ENCODE measurements at places on chromosomes 1 and 21.

DNA sequence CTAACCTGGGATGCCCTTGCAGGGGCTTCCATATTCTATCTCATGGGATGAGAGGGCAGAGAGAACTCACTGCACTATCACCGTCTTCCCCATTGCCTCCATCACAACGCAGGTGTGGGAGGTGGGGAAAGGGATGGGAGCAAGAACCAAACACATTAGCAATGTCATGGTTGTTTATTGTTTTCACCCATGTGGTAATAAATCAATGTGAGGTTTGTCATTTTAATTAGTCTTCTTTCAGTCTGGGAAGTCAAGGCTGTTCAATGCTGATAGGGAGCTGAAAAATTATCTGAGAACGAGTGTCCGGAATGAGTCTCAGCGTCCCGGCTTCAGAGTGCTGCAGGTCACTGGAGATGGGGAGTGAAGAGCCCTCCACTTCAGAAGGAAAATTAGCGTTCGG, 268.5 kb downstream of the DUSP10 start:
- DNase-seq, result no peak

- peak; percentile 97 for DNase-seq
Measured at GRCh38 chr1:78279051-78279450, 211.7 kb upstream of the PTGFR start.

DNA sequence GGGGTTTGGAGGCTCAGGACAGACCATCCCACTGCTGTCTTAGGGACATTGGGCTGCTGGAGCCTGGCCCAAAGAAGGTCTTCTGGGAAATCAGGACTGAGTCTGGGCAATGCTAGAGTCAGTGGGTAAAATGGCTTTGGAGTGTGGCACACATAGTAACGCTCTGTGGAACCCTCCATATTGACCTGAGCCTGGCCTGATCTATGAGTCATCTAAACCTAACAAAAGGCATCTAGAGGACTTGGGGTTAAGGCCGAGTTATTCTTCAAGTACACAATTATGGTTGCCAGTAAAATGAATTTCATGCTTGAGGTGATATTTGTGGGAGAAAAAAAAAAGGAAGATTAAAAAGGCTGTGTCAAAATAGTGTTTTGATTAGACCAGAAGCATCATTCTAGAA, 77.7 kb downstream of the ST6GALNAC5 start:
- no peak for DNase-seq

- DNase-seq, result no peak
Measured at GRCh38 chr1:204751883-204752687, 66.5 kb upstream of the LRRN2 start.

GRCh38 chr1:91490501-91490900, 10.2 kb upstream of the CDC7 start:
- no peak for DNase-seq

GRCh38 chr1:43367904-43368645, at the start of gene ELOVL1:
TSS of gene ELOVL1 (minus strand) at chr1:43368011. CDS start at chr1:43365609, 2,402 bp downstream.
- peak; percentile 91 for DNase-seq

- no peak for DNase-seq
Measured at GRCh38 chr1:156172696-156173470, 19.5 kb downstream of the SEMA4A start.

DNA sequence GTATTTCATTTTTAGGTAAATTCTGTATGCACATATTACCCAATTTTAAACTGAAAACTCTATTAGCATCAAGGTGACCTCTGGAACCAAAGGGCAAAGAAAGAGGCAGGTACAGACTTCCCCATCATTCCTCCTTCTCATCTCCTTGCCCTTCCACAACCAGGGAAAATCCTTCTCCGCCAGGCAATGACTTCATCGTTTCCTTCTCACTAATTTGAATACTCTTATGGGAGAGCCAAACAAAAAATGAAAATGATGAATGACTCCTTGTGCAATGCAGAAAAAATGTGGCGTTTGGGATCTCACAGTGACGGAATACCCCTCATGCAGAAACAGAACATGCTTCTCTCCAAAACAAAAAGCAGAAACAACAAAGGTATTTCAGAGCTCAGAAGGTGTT, 83.7 kb downstream of the HLCS start:
- peak; percentile 69 for DNase-seq

- no peak for DNase-seq
Measured at GRCh38 chr1:51976846-51977602, 13.5 kb downstream of the RAB3B start.

GRCh38 chr1:242023805-242024204, 24.9 kb upstream of the MAP1LC3C start:
- DNase-seq, result no peak

DNA sequence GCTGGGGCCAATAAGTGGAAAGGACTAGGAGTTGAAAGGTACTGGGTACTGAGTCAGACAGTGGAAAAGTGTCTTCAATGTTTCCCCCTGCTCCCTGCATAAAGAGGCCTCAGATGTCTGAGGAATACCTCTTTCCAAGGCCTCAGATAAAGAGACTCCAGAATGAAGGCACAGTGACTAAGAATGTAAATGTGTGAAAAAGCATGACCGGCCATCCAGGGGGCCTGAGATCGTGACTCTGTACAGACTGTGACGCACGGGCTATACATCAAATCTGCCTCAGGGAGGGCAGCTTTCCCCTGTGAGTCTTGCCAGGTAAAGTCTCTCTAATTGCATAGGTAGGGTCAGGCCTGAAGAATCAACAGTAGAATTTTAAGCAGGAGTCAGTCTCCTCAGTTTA, 1690.5 kb downstream of the KCNT2 start:
- no peak for DNase-seq

- no peak for DNase-seq
Measured at GRCh38 chr21:19489930-19490329, 1086.3 kb upstream of the TMPRSS15 start.

- no peak for DNase-seq
Measured at GRCh38 chr1:229111703-229112319, 159.1 kb upstream of the RAB4A start.

- DNase-seq, result peak; percentile 61
Measured at GRCh38 chr21:46021978-46022544, 40.5 kb downstream of the COL6A1 start.

GRCh38 chr1:25621876-25622275, 5.3 kb downstream of the MAN1C1 start:
- no peak for DNase-seq

DNA sequence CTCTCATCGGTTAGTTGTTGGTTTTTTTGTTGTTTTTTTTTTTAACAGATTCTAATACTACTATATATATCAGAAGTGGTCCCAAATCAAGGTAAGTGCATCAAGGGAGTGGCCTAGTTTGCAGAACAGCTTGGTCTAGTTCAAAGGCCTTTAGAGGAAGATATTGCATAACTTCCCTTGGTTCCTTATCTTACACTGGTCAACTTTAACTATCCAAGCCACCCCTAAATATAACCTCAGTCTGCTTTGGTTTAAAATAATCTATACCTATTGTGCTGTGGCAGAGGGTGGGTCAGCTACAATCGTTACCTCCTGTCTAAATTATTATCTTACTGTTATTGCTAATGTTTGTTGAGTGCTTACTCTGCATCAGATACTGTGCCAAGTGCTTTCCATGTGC, 6.9 kb downstream of the S100A12 start:
- no peak for DNase-seq

- no peak for DNase-seq
Measured at GRCh38 chr1:25492323-25492722, 51.1 kb upstream of the LDLRAP1 start.

- no peak for DNase-seq
Measured at GRCh38 chr1:220123066-220123465, 29.1 kb downstream of the IARS2 start.

DNA sequence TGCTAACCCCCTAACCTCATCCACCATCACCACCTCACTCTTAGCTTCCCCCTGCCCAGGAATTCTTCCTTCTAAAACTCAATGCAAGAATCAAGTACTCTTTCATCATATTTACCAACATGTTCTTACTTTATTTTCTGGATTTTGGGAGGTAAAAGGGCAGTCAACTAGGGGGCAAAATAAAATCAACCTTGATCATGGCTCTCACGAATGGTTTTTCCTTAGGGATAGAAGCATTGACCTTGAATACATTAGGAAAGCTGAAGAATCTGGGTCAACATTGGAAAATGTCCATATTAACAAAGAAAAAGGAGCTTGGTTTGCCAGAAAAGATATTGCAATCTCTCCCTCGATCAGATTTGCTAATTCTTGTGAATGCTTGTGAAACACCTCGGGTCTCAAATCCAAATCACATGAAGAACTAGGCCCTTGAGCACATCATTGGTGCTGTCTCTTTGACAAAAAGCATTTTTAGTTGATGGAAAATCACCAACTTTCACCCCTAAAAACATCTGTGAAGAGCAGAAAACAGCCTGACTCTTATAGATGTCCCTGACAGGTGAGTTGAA, 58.9 kb downstream of the ZC3H11B start:
- DNase-seq, result no peak

DNA sequence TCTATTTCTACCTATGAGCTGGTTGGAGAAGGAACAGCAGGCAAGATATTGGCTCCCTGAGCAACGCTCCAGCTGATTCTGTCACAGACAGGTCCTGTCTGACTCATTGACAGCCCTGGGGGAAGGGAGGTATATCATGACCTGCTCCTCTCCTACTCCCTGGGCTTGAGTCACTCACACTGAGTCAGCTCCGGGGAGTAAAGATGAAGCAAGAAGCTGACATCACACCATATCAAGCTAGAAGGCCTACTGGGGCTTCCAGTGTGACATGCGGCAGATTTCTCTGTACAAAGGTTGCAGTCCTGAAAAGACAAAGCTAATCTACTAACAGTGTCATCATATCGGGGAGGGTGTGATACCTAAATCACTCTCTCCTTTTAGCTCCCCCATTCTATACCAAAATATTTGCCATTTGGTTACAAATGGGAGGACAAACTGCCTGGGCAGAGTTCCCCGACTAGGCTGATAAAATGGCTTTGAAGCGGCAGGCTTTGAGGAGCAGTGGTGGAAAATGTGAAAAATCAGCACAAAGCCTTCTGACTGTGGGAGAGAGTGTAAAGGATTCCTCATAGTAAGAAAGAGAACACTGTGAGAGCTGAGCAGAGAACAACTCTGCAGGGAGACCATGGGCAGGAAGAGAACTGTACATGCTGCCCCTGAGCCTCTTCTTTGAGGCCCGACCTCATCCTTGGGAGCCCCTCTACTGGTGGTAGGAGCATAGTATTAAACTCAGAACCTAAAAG, 15.5 kb downstream of the PI4KB start:
- peak; percentile 100 for DNase-seq

- DNase-seq, result no peak
Measured at GRCh38 chr1:5996641-5997270, 4.5 kb upstream of the NPHP4 start.

- no peak for DNase-seq
Measured at GRCh38 chr1:110438893-110439292, 12.1 kb upstream of the PROK1 start.

GRCh38 chr21:39136711-39137110, 46.5 kb downstream of the PSMG1 start:
- peak; percentile 65 for DNase-seq

DNA sequence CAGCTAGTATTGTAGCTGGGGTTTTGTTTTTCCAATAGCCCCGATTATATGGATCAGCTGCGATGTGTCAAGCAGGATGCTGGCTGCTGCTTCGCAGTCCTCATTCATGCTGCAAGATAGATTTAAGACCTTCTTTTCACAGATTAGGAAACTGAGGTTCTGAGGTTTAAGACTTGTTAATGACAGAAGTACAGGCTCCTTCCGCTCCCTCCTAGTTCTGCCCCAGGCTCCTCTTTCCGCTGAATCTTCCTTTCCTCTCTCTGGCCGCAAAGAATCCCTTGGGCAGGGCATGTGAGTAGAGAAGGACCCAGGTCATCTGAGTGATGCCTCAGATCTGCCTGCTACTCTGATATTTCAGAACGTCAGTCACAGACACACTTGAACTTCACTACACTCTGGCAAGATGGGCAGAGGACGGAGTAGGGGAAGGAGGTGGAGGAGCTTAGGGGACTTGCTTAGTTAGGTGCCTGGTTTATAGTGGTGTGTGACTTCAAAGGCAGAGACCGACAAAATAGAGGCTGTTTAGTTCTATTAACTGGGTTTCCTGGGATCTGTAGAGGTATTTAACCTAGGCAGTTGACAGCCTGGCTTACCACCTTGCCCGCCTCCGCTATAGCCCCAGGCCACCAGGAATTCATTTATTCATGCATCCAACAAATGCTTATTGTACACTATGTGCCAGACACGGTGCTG, 4.2 kb downstream of the IGSF21 start:
- DNase-seq, result no peak

DNA sequence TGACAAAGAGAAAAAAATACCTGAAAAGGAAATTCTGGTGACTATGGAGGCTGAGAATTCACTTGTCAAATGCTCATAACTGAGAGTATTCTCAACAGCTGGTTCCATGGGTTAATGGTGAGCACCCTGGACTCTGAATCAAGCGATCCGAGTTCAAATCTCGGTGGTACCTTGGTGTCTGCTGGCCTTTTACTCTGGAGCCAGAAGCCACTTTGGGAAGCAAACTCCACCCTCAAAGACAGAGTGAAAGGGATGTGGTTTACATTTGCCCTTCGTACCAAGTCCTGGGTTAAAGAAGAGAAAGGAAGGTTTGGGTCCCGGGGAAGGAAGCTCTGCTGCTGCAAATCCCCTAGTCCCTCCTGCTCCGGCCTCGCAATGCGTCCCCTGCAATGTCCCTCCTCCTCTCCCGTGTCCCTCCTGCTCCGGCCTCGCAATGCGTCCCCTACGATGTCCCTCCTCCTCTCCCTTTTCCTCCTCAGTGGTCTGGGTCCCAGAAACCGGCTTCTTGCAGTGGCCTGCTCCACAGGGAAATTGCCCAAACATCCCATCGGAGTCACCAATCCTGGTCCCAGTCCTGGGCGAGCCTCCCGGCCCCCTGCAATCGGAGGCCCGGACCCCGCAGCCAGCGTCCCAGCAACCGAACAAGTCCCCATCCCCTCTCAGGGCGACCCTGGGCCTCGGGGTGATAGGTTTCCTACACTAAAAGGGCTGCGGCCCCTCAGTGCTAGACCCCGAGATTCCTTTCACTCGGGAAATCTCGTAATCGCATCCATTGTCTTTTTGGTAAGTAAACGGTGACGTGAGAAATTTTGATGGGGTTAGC, 129.4 kb downstream of the PPIAL4G start:
- peak; percentile 71 for DNase-seq
